Regular cardiac myocyte (primary cell): ENCODE measurements at places on chromosomes 6 and 20. TPM values are rescaled to one million over a fixed set of nuclear protein-coding genes. Genes with fewer than 3 reads are reported as not detected.

The HLA-DQB1 gene
- total RNA-seq, result under 0.01 TPM in 1 of 2 replicates, not detected in the other

The TRAPPC3L gene
- under 0.01 and 0.19 TPM in 2 replicates for total RNA-seq

The EDN3 gene
- not detected in 2 replicates for total RNA-seq

The MROH8 gene
- total RNA-seq, result 0.38 and 0.56 TPM in 2 replicates

The PDE10A gene
- total RNA-seq, result 18.4 and 32.4 TPM in 2 replicates

The FKBP1C gene
- total RNA-seq, result 0.28 and 0.38 TPM in 2 replicates

The HRH3 gene
- not detected in 2 replicates for total RNA-seq

The ITPR3 gene
- 9.0 and 10.4 TPM in 2 replicates for total RNA-seq
